ENCODE measurements at places on chromosomes 3 and 15.

GRCh38 chr3:182486463-182486862 is 306.8 kb upstream of the ATP11B start:
- H3K27me3 ChIP-seq, result no peaks in the 10 kb centered on the region
- no peaks in the 10 kb centered on the region for H3K36me3 ChIP-seq
- no peak for DNase-seq
- H3K4me3 ChIP-seq, result no peak overlapping the region
- H3K4me1 ChIP-seq, result no peaks in the 10 kb centered on the region

GRCh38 chr15:74598126-74598842 is 17.4 kb upstream of the CLK3 start:
- DNase-seq, result no peak
- H3K4me1 ChIP-seq, result peaks cover 16% of the 10 kb centered on the region
- H3K4me3 ChIP-seq, result peak overlapping the region; percentile 77
- H3K27ac ChIP-seq, result peak overlapping the region; percentile 92
- H3K36me3 ChIP-seq, result no peaks in the 10 kb centered on the region
- H3K27me3 ChIP-seq, result no peaks in the 10 kb centered on the region

GRCh38 chr15:63605816-63606215 is 8.6 kb downstream of the FBXL22 start:
- H3K27ac ChIP-seq, result no peak overlapping the region
- no peaks in the 10 kb centered on the region for H3K27me3 ChIP-seq
- peaks cover 2% of the 10 kb centered on the region for H3K36me3 ChIP-seq
- no peak overlapping the region for H3K4me3 ChIP-seq

- DNase-seq, result no peak
- H3K27me3 ChIP-seq, result no peaks in the 10 kb centered on the region
- no peak overlapping the region for H3K4me3 ChIP-seq
- no peak overlapping the region for H3K27ac ChIP-seq
- no peaks in the 10 kb centered on the region for H3K36me3 ChIP-seq
Observed at GRCh38 chr3:162112719-162113118, 616.1 kb downstream of the OTOL1 start.

DNA sequence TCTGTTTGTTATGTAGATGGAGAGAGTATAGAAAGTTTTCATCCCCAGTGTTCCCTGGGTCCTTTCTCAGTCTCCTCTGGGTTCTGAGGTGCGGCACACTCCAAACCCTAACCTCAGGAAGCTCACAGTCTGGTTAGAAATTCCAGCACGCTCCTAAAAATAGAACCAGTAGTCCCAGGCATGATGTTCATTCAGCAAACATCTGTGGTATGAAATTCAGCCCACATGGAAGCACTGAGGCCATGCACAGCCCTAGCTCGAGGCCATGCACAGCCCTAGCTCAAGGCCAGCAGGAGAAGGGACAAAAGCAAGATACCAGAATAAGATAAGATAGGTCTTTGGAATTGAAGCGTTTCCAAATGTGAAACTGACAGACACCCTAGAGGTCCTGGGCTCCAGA is 82.3 kb upstream of the OXTR start:
- H3K4me1 ChIP-seq, result no peaks in the 10 kb centered on the region
- no peaks in the 10 kb centered on the region for H3K36me3 ChIP-seq
- DNase-seq, result no peak
- H3K27ac ChIP-seq, result no peak overlapping the region
- H3K4me3 ChIP-seq, result no peak overlapping the region

GRCh38 chr3:192409838-192410683 is 317.3 kb downstream of the FGF12 start:
- no peaks in the 10 kb centered on the region for H3K4me1 ChIP-seq
- H3K4me3 ChIP-seq, result no peak overlapping the region
- no peak for DNase-seq

DNA sequence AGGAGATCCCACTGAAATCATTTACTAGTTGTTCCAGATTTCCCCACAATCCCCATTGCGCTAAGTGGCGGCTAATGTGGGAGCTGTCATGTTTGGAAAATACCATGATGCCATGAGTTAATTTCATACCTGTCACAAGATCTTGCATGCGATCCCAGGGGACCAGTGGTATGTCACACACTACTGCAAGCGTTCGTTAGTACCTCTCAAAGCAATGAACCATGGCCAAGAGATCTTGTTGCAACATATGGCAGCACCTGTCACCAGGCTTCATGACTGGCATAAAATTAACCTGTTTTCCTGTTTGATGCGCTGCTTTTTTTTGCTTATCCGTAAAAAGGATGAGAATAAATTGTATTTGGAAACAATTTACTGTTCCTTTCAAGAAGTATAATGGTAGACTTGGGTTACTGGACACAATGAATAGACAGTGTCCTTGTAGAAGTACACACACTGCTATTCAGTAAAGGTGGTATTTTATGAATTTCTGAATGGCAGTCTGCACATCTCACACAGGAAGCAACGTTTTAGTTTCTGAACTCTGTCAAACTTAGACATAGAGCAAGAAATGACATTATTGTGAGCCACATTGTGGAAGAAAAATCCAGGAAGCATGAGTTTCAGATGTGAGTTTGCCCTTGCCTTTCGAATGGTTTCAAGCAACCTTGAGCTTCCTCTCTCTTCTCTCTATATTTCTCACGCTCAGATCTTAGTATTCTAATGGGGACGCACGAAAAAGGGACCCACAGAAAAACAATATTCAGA is 81.9 kb downstream of the CHL1 start:
- no peak for DNase-seq
- no peak overlapping the region for H3K27ac ChIP-seq
- no peak overlapping the region for H3K4me3 ChIP-seq
- H3K27me3 ChIP-seq, result no peaks in the 10 kb centered on the region

All from Panc1 (cell line).